ENCODE measurements at places on chromosomes 1 and 21.

- DNase-seq, result no peak
These were observed 96.0 kb downstream of the ASH1L start for GRCh38 chr1:155466617-155466972.

- DNase-seq, result no peak
These were observed 139.2 kb downstream of the PTPRC start for GRCh38 chr1:198778049-198778448.

DNA sequence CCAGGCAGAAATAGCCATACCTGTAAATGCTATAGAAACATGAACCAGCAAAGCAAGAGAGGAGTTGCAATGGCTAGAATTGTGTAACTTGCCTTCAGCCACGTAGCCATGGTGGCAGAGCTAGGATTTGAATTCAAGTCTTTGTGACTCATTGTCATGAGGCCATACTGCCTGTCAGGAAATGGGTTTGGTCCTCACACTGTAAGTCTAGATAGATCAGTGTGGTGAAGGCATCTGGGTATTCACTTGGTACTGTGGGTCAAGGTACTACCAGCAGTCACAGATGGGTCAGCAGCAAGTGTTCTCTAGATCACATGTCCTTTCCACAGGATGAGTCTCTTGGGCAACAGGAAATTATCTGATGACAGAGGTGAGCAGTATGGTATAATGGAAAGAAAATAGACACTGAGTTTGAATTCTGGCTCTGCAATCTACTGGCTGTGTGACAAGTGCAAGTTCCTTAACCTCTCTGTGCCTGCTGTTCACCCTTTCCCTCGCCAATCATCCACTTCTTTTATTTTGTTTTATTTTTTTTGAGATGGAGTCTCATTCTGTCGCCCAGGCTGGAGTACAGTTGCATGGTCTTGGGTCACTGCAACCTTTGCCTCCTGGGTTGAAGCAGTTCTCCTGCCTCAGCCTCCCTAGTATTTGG, 36.9 kb downstream of the FGGY start:
- DNase-seq, result no peak

DNA sequence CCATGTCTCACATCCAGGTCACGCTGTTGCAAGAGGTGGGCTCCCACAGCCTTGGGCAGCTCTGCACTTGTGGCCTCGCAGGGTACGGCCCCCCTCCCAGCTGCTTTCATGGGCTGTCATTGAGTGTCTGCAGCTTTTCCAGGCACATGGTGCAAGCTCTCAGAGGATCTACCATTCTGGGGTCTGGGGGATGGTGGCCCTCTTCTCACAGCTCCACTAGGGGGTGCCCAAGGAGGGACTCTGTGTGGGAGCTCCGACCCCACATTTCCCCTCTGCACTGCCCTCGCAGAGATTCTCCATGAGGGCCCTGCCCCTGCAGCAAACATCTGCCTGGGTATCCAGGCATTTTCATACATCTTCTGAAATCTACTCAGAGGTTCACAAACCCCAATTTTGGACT, 219.4 kb downstream of the LRRC7 start:
- DNase-seq, result no peak

DNA sequence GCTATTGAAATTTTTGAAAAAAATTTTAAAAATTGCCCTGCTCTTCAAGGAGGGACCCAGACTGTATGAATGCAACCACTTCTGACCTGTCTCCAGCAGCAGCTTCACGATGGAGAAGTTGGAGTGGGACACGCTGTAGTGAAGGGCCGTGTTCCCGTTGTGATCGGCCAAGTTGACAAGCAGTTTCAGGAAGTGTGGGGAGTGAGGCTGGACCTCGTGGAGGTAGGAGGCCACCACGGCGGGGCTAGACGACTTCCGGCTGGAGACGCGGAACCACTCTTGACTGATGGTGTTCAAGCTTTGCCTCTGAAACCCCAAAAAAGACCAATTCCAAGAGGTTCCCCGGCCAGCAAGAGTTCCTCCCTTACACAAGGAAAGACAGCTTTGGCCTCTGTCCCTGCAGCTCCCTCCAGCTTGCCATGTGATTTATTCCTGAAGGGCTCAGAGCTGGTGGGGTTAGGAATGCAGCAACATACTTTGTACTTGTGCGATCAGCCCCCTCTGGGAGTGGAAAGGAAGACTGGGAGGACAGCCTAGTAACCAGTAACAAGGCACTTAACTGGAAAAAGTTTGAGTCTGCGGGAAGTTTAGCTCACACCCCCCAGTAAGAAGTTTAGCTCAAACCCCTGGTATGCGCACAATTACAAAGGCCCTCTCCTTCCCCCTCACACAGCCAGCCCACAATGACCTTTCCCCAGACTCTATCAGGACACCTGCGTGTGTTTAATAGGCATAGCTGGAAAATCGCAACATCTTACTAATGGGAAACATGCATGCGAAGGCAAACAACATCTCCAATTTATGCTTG, 56.0 kb downstream of the KANK4 start:
- no peak for DNase-seq

- DNase-seq, result no peak
These were observed 16.7 kb downstream of the LPAR3 start for GRCh38 chr1:84876353-84876752.

DNA sequence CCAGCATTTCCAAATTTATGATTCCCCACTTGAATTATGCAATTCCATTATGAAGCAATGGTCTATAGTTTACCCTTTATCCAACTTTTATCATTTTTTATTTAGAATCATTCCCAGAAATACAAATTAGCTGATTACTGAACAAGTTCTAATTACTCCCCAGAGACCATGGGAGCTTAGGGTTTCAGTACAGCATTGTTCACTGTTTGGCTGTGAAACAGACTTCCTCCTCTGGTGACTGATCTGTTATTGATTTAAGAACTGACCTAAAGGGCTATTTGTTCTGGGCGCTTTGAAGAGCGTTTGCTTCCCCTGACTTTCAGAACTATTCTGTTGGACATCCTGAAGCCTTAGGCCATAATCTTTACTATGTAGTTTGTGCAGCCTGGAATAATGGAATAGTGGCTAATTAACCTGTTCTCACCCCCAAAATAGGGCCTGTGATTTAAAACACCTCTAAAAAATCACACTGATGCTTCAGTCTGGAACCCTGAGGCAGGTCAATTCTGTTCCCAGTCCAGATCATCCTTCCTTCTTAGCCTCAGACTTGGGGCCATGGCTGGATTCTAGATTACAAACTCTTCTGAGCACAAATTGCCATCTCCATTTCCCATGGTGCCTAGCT, 58.7 kb downstream of the ALG14 start:
- DNase-seq, result no peak

DNA sequence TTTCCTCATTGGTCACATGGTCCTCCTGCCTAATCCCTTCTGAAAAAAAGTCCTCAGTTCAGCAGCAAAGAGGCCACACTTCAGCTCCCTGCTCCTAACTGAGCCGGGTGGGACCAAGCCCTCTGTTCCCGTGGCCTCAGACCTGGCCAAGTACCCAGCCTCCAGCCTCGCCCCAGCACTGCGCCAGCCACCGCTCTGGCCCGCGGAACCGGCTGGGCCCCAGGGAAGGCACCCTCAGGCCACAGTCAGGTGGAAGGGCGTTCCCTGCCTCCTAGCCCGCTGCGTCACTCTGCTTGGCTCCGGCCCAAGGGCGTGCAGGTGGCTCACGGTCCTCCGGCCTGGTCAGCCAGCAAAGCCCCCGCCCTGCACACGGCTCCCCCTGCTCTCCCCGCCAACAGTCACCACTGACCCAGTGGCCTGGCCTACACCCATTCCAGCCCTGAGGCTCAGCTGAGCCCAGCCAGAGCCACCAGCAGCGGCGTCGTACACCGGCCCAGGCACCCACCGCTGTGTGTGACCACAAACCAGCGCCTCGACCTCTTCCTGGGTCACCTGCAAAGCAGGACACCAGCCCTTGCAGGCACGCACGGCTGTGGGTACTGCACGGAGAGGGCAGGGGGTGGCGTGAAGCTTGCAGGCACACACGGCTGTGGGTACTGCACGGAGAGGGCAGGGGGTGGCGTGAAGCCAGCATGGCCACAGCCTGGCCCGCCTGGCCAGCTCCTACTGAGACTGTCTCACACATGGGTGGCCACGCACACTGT, 19.4 kb downstream of the NADK start:
- DNase-seq, result no peak

- DNase-seq, result no peak
These were observed 26.1 kb downstream of the PRDM16 start for GRCh38 chr1:3094863-3095780.

GRCh38 chr1:222339376-222339947, 208.4 kb downstream of the HHIPL2 start:
- no peak for DNase-seq

- DNase-seq, result no peak
These were observed 26.5 kb downstream of the RERE start for GRCh38 chr1:8790987-8791386.

DNA sequence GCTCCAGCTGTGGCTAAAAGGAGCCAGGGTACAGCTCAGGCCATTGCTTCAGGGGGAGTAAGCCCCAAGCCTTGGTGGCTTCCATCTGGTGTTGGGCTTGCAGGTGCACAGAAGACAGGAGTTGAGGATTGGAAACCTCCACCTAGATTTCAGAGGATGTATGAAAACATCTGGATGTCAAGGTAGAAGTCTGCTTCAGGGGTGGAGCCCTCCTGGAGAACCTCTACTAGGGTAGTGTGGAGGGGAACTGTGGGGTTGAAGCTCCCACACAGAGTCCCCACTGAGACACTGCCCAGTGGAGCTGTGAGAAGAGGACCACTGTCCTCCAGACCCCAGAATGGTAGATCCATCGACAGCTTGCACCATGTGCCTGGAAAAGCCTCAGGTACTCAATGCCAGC, 183.0 kb downstream of the PDE4B start:
- no peak for DNase-seq

GRCh38 chr1:182301026-182301436, 90.6 kb downstream of the GLUL start:
- DNase-seq, result no peak

DNA sequence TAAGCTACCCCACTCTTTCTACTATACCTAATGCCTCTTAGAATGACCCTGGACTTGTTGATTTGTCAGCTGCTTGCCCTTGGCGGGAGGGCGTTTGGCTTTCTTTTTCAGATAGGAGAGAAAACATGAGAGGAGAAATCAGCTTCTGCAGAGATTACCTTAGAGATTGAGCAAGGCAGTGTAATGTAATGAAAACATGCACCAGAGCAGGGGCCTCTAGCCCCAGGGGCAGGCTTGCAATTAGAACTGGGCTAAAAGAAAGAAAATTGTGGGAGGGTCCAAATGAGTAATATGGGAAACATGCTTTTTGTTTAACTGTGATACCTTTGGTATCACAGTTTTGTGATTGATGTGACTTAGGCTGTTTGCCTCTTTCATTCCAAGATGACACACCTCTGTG, 89.7 kb downstream of the PBX1 start:
- DNase-seq, result no peak

GRCh38 chr1:169044296-169044695, 62.2 kb upstream of the ATP1B1 start:
- DNase-seq, result no peak

GRCh38 chr1:18513995-18514394, 33.3 kb downstream of the KLHDC7A start:
- no peak for DNase-seq

DNA sequence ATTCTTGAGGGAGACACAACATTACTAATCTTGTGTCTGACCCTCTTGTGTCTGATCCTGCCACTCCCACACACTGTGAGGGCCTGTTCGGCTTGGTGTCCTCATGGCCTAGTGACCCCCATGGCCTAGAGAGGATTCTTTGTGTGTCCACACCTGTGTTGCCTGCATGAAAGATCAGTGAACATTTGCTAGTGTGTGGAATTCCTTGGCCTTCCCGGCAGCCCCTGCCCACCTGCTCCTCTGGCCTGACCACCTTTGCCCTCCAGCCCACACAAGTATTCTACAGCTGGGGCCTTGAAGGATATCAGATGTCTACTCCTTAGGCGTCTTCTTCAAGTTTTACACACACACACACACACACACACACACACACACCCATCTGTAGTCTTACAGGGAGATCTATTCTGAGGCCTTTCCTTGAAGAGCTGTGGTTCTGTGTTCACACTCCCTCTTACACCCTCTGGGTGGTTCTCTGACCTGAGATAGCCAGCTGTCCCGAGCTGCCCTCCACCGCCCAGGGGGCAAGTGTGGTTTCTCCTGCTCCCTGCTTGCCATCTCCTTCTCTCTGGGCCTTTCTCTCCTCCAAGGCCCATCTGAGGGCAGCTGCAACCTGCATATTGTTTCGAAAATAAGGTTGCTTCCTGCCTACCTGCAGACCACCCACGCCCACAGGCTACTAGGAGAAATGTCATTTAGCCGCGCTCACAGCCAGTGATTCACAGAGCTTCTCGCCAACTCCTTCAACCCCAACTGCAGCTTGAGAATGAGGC, 45.4 kb downstream of the CD247 start:
- DNase-seq, result no peak

DNA sequence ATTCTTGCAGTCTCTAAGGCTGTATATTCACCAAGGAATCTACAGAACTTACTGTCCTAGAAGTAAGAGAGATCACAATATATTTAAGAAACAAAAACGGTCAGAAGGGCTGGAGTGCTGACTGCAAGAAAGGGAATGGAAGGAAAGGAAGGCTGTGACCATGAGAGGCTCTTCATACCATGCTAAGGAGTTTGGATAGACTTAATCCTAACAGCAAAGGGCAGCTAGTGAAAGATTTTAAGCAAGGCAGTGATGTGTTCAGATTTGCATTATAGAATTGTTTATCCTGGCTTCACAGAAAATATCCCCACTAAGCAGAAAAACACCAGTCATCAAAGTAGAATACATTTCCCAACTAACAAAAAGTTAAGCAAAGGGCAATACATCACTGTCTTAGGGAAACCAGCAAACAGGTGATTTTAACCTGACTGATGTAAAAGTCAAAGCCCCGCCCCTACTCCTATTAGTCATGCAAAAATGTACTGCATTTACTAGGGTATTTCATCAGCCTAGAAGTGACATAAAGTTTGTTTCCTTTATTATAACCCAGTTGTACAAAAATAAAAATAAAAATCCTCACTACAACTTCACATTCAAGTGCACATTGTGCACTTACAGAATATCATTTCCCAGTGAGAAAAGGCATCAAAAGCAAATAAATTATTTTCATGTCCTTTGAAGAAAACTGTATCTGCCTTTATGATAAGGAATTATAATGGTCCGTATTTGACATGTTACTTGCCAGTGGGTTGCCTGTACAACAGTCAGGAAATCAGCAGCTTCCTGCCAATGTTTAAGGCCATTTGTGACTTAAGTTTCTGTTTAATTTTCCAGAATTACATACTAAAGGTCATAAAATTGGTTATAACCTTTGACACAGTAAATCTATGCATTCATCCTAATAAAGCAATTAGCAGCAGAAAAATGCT, 17.2 kb downstream of the JAK1 start:
- DNase-seq, result no peak

GRCh38 chr1:154349121-154349520, 23.8 kb downstream of the ATP8B2 start:
- DNase-seq, result no peak

- DNase-seq, result no peak
These were observed 663.0 kb downstream of the NPHP4 start for GRCh38 chr1:5329068-5329739.

DNA sequence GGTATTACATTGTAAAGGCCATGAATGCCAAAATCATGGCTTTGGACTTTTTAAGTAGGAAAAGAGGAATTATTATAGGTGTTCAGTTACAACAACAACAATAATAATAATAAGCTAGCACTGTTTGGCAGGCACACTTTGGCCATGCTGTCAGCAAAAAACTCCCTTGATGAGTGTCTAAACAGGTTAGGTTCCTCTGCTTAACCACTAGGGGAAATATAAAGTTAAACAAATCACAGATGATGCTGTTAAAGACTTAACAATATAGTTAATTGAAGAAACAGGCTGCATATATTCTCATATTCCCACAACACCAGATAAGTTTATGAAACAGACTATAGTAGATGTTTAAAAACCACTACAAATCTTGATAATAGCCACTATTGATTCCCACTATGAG, 46.4 kb downstream of the RGS21 start:
- DNase-seq, result no peak
